ENCODE measurements at places on chromosomes 16 and 17.

GRCh38 chr16:82439678-82440293 is 187.0 kb upstream of the CDH13 start:
- no peak for DNase-seq

DNA sequence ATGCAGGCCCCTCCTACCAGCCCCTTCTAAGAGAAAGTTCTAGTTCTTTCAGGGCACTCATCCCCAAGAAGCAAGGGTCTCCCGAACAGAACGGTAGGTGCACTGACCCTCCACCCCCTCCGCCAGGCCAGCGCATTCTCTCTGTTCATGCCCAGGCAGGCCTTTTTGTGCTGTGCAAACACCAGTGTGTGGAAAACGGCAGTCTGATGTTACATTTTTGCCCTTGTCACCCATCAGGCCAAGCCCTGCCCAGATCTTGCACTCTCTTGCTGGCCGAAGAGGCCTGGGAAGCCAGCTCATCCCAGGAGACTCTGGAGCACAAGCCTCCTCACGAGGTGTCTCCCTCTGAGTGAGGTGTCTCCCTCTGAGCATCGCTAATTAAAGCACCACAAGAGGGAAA is 16.1 kb upstream of the MTSS2 start:
- no peak for DNase-seq

- DNase-seq: no peak
Observed at GRCh38 chr16:72753881-72754280, 294.0 kb downstream of the ZFHX3 start.

DNA sequence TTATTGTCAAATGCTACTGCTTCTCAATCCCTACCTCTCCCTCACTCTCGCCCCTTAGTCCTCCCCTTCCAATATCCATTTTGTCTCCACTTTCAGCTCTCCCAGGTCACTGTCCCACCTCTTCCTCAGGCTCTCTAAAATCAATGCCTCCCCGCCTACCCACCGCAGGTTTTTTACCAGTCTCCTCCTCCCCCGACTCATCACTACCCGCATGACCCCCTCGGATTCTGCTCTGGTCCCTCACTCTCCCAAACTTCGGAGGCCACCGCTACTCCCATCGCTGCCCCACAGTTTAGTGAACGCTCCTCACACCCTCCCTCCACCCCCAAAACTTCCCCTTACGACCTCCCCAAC is 513 bp downstream of the CRLF3 start:
- DNase-seq: no peak

- DNase-seq: peak; percentile 39
Observed at GRCh38 chr17:56982312-56982711, 4.4 kb downstream of the SCPEP1 start.

- no peak for DNase-seq
Observed at GRCh38 chr17:79695293-79695790, 35.4 kb upstream of the ENPP7 start.

- DNase-seq: no peak
Observed at GRCh38 chr17:1212946-1213345, 33.2 kb upstream of the ABR start.

GRCh38 chr16:20002936-20003335 is 70.8 kb downstream of the GPR139 start:
- no peak for DNase-seq

DNA sequence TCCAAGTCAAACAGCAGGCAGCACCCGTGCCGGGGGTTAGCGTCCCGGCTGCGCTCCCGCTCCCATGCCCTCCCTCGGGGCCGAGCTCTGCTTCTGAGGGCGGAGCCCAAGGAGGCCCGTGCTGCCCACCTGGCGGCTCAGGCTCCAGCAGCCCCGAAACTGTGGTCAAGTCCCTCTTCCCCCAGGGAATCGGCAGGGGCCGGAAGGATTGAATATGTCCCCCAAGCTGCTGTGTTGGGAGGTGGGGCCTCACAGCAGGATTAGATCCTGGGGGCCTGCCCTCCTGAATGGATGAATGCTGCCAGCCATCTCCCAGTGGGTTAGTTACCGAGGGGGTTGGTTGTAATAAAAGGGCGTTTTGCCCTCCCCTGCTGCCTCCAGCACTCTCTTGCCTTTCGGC is 33.9 kb downstream of the MAP2K3 start:
- DNase-seq: no peak

GRCh38 chr16:48235058-48235555 is 9.0 kb upstream of the LONP2 start:
- DNase-seq: no peak

DNA sequence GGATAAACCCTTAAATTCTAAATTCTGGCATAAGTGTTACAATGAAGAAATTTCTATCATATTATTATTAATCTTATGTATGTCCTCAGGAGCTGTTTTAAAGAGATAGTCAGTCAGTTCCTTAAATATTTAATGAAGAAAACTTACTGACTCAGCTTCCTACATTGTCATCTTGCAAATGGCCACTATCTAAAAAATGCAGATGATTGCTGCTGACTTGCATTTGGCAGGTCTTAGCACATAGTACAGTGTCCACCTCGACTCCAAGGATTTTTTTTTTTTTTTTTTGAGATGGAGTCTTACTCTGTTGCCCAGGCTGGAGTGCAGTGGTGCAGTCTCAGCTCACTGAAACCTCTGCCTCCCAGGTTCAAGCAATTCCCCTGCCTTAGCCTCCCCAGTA is 55.1 kb upstream of the CORO6 start:
- DNase-seq: no peak

GRCh38 chr16:22969567-22969966 is 155.6 kb downstream of the HS3ST2 start:
- DNase-seq: no peak

DNA sequence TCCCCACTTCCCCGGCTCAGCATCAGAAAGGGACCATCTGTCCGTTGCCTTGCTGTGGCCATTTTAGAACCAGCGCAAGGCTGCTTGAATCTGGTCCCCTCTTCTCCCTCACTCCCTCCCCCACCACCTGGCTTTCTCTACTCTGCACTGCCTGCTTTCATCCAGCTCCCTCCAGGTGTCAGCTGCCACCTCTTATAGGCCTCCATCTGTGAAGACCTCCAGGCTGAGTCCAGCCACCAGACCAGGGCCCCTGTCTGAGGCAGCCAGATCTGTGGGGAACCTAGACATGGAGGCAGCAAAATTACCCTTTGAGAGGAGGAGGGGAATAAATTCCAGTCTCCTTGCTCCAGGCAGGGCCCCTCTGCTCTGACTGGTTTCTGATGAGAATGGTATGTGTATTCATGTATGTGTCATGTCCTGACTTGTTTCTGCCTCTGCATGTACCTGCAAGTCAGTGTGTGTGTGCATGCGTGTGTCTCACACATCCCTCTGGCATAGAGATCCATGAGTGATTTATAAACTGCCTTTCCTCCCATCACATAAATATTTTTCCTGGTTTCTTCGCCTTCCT is 21.1 kb downstream of the MINK1 start:
- no peak for DNase-seq

DNA sequence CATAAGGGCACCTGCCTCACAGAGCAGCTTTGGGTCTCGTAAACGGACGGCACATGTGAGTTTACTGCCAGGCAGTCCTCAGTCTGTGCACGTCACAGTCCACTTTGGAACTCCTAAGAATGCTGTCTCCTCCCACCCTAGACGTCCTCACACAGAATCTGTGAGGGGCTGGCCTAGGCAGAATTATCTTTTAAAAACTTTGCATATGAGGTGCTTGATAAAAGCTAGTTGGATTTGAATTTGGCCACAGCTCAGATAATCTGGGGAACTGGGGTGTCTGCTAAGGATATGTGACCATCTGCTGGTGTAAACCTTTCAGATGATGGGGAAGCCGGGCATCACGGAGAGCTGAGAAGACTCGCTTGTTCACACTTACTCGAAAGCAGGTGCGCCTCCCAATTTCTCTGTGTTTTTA is 64.4 kb downstream of the METRNL start:
- DNase-seq: no peak

- no peak for DNase-seq
Observed at GRCh38 chr16:4692460-4693295, 684 bp upstream of the NUDT16L1 start.

DNA sequence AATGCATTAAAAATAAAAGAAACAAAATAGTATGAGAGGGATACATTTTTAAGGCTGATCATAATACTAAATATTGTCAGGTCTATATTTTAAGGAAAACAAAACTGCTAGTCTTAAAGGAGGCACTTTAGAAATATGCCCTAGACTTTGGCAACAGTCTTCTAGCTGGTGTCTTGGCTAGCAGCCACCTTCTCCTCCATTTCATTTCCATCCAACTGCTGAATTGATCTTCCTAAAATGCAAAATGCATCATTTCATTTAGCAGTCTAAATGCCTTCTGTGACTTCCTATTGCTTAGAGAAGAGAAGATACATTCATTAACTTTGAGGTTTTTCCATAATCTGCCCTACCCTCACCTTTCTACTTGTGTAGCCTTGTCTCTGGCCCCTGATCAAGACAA is 1404.1 kb downstream of the CDH11 start:
- no peak for DNase-seq

- no peak for DNase-seq
Observed at GRCh38 chr17:10789694-10790271, 14.1 kb downstream of the TMEM238L start.

DNA sequence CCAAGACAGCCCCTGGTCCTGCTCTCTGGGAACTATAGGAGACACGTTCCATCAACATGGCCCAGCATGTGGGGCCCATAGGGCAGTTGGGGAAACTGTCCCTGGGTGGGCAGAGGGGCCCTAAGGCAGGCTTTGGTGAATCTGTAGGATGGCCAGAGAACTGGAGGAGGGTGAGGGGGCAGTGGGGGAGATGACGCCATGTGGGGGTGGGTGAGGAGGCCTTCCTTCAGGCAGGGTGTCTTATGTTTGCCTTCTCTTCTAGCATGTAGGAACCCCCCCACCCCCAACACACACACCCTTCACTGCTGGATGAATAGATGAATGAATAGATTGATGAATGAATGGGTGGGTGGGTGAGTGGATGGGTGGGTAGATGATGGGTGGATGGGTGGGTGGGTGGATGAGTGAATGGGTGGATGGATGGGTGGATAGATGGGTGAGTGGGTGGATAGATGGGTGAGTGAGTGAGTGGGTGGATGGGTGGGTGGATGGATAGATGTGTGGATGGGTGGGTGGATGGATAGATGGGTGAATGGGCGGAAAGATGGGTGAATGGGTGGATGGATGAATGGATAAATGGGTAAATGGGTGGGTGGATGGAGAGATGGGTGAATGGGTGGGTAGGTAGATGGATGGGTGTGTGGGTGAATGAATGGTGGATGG is 2.5 kb upstream of the CBFA2T3 start:
- DNase-seq: no peak

- no peak for DNase-seq
Observed at GRCh38 chr16:424623-425081, 797 bp upstream of the RAB11FIP3 start.

DNA sequence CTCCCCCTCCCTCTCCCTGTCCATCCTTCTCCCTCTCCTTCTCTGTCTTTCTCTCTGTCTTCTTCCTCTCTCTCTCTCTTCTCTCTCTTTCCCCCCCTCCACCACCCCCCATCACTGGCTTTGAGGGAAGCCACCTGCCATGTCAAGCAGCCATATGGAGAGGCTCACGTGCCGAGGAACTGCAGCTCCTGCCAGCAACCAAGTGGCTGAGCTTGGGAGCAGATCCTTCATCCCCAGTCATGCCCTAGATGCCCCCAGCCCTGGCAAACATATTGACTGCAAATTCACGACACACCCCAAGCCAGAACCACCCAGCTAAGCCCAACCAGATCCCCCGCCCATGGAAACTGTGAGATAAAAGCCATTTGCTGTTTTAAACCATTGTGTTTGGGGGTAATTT is 40.9 kb upstream of the RBFOX3 start:
- DNase-seq: no peak

GRCh38 chr17:76270770-76271668 is 5.9 kb downstream of the UBALD2 start:
- no peak for DNase-seq

All from NCI-H1436 treated with DMSO at 0.1 percent for 48 hours (cell line).